ENCODE measurements at places on chromosomes 1 and 21.
A peak's percentile ranks its signal among the peaks of the same experiment; 100 is the strongest.

DNA sequence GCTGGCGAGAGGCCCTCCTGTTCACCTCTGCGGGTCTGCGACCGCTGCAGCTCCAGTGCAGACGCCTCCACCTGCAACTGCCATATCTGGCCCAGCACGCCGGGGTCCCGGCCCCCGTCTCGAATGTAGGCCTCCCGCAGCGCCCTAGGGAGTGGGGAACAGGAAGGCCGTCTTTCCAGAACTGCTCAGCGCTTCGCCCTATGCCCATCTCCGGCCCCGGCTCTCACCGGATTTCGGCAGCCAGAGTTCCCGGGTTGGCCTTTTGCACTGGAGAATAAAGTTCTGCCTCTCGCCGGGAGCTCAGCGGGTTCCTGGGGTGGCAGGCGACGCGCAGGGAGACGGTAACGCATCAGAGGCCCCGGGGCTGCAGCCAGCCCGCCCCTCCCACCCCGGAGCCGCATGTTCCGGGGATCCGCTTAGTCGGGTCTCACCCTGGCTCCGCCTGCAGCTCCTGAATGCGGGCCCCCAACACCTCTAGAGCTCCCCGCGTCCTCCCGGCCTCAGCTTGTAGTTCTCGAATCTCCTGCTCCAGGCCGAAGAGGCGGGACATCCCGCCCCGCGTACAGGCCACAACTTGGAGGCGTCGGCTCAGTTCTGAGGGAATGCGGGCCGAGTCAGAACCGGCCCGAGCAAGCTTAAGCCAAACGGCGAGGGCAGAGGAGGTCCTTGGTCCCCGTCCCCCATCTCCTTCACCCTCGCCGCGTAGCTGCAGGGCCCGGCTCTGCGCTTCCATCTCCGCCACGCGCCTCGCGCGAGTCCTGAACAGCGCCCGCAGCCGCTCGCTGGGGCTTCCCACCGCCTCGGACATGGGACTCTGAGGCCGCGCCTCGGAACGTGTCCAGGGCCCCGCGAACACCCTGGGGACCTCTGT is 1.1 kb downstream of the CCDC17 start:
- no peak for DNase-seq

DNA sequence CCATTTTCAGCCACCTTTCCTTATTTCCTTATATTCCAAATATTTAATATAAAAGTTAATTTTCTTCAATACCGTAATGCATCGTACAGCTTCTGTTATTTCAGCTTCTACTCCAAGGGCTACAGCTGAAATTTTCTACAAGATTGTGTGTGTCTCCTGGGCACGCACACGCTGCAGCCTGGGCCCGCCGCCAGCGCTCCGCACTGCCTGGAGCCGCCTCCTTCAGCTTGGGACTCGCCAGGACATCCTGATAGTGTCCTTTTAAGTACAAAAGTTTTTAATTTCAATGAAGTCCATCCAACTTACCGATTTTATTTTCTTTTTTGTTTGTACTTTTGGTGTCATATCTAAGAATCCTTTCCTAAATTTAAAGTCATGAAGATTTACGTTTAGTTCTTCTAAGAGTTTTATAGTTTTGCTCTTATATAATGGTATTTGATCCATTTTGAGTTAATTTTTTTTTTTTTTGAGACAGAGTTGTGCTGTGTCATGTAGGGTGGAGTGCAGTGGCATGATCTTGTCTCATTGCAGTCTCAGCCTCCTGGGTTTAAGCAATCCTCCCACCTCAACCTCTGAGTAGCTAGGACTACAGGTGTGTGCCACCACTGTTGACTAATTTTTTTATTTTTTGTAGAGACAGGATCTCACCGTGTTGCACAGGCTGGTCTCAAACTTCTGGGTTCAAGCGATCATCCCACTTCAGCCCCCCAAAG is 82.8 kb downstream of the AXDND1 start:
- no peak for DNase-seq

DNA sequence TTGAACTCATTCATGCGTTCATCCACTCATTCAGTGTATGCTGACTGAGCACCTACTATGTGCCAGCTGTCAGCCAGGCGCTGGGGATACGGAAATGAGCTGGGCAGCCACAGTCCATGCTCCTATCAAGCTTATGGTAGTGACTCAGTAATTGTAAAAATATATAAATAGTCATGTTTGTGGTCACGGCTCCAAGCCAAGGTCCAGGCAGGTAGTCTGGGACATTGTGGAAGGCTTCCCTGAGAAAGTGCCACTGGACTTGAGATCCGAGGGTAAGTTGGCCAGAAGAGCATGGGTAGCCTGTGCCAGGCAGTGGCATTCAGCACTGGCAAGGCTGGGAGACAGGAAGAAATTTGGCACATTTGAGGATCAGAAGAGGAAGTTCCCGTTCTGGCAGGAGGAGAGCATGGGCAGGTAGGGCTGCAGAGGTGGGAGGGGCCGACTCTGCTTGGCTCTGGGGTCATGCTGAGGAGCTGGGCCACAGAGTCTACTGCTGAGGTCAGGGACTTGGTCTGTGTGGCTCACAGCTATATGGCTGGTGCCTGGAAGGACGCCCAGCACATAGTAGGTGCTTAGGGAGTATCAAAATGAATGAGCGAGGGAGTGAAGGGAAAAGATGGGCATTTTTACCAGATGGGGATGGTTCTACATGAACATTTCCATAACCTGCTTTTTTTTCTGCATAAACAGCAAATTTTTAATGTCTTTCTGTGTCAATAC is 6.9 kb downstream of the PTPRF start:
- DNase-seq = no peak

DNA sequence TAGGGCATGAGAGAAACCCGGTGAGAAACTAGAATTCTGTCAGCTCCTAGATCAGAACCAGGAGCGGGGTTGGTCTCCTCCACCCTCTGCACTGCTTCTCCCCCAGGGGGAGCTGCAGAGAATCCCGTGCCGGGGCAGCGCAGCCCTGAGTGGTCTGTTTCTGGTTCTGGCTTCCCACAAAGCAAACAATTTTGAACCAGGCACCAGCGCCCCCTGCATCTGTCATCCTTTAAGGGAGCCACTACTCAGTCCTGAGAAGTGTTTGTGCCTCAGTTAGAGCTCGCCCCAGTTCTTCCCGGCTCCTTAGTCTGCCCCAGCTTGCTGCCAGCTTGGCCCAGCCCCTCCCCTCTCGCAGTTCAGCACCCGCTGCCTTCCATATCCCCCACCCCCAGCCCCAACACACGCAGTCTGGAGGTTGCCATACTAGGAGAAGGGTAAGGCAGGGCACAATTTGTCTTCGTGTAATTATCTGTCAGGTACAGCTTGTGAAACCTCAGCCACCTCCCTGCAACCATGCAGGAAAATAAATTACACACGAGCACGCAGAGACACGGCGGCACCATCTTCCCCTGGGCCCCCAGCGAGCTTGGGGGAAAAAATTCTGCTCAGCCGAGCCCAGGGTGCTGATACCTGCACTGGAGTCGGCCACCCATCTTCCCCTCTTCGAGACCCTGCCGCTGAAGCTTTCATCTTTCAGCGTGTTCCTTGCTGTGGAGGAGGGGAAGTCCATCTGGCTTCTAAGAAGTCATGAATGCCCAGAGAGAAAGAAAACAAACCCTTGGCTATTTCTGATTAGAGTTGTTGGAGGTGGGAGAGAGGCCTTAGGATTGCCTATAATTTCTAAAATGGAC is 62.6 kb upstream of the CD1D start:
- no peak for DNase-seq

- no peak for DNase-seq
Measured at GRCh38 chr1:110982320-110982719, 18.6 kb upstream of the LRIF1 start.

- DNase-seq = no peak
Measured at GRCh38 chr1:6380037-6380436, 13.5 kb downstream of the ACOT7 start.

DNA sequence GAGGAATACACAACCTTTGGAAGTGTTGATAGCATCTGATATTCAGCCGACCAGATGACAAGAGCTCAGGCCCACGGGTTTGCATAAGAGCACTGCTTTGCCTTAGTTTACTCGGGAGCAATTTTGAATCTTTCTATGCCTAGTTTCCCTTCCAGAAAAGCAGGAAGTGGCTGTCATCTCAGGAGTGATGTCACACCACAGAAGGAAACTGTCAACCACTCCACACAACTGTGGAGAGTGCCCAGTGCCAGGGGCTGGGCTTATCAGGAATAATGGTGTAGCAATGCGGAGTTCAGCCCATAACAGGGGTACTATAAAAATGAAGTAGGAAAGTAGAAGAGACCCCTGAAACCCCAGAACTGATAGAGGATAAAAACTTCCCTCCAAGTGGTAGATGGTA is 28.4 kb downstream of the NTPCR start:
- DNase-seq = no peak

- no peak for DNase-seq
Measured at GRCh38 chr1:231420959-231421545, 1.0 kb downstream of the EGLN1 start.

GRCh38 chr1:230158415-230159291 is 91.6 kb downstream of the GALNT2 start:
- DNase-seq = peak; percentile 36

GRCh38 chr1:15152318-15153183 is 996 bp upstream of the TMEM51 start:
- DNase-seq = peak; percentile 83

DNA sequence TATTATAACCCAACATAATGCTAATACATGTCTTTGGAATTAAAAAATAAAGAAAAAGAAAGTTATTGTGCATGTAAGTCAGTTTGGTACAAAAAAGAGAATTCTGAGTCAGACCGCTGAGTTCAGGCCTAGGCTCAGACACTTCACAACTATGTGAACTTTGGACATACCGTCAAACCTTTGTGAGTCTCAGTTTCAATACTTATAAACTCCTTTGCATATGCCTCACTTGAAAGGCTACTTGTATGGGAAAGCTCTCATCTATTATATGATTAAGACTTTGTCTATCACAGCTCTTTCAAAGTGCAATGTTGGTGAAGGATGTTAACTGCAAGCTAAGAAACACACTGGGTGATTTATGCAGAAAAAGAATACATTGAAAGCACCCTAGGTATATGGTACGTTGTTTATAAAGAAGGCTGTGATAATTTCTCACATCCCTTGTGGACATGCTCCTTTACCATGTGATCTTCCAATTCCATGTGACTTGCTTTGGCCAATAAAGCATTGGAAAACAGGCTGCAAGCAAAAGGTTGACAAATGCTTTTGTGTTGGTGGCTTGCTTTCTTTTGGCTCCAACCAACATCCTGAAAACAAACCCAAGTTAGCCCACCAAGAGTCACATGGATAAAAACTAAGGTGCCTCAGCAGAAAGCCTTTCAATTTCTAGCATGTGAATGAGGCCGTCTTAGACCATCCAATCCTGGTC is 49.6 kb downstream of the INTS7 start:
- DNase-seq = no peak

DNA sequence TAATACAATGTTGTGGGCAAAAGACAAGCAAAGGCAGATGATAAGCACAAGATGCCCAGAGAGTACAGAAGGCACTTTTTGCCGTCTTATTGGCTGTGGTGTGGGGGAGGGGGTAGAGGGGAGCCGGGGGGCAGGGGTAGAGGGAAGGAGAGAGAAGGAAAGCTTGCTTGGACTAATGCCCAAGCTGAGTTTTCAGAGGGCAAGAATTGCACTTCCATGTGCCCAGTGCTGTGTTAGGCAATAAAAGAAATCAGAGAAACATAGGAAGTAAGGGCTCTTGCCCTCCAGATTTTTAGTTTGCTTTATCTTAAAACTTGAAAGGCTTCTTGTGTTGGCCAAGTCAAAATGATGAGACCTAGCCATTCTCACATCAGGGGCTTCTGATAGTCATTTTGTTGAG is 8.3 kb downstream of the S100A12 start:
- DNase-seq = no peak

DNA sequence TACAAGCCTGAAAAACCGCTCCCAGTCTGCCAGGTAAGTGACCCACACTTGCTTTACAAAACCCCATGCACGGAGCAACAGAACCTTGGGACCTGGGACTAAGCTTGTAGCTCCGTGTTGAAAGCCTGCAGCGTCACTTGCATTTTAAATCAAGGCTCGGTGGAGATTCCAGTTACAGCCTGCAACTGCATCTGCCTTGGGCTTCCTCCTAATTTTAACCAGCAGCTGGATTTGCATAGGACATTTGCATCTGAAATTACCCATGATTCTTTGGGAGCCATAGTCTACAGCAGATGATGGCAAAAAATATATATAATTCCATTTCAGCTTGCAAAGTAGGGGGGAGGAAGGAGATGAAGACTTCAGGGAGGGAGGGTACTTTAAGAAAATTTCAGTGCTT is 62.4 kb upstream of the IGSF21 start:
- no peak for DNase-seq

DNA sequence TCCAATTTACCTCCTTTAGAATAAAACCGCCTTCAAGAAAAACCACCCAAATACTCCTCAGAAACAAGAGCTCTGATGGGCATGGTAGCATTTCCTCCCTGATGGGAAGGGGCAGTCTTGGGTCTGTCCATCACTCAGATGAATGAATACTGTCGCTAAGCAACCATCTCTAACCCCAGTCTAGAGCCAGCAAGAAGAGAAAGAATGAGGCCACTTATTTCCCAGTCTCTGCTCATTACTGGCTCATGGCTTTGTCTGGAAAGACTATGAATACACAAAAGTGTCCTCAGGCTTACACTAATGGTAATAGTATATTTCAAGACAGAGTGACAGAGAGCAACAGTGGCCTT is 51.0 kb upstream of the F3 start:
- DNase-seq = no peak

DNA sequence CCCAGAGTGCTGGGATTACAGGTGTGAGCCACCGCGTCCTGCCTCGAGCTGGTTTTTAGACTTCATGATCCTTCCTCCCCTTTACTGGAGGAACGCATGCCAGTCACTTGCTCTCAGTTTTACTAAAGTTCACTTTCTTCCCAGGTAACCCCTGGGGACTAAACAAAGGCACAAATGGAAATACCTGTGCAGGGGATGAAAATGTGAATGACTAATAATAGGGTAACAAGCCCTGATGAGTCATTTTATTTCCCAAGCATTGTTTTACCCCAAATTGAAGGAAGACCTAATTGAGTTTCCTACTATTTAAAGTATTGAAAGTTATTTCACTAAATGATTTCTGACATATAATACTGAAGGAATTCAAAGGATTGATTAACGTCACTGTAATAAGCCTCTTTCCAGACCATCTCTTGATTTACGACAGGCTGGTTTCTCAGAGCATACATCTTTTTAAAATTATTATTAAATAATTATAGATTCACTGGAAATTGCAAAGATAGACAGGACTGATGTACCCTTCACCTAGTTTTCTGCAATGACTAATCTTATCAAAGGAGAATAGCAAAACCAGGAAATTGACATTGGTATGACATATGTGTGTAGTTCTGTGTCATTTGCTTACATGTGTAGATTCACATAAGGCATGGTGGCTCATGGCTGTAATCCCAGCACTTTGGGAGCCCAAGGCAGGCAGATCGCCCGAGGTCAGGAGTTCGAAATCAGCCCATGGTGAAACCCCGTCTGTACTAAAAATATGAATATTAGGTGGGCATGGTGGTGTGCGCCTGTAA is 53.2 kb upstream of the SOD1 start:
- no peak for DNase-seq

DNA sequence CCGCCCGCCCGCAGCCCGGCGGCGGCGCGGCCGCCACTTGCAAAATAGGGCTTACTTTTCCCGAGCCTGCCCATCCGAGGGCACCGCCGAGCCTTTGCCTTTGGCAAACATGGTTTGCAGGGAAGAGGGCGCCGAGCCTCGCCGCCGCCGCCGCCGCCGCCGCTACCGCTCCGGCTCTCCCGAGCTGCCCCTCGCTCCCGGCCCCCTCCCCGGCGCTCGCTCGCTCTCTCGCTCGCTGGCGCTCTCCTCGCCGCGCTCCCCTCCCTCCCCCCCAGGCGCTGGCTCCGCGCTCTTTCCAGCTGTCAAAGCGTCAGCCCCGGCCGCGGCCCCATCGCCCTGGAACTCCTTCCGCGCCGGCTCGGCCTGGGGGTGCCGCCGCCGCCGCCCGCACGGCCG is 298 bp downstream of the SSBP3 start:
- DNase-seq = no peak

GRCh38 chr21:42661688-42662429 is 8.4 kb downstream of the PDE9A start:
- DNase-seq = no peak

Data from right renal pelvis (tissue), 4 donors.